ENCODE measurements at places on chromosomes 1 and 21. TPM values are rescaled to one million over a fixed set of nuclear protein-coding genes. Genes with fewer than 3 reads are reported as not detected.

DNA sequence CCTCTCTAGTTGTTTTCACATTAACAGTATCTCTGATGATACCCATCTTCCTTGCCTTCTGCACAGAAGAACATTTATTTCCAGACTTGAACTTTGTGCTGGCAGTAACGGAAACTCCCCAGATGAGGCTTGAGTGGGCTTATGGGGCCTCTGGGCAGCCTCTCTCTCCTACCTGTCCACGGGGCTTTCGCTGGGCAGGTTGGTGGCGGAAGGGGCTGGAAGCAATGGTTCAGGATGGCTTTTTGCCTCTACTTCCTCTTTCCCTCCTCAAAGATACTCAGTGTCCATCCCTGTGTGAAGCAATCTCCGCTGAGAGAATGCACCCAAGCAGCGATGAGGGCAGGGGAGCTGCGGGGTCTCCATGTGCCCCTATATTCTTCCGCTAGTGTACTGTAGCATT lies 348.2 kb downstream of the HLX start:
- no peak overlapping the region for H3K27ac ChIP-seq
- H3K36me3 ChIP-seq, result no peaks in the 10 kb centered on the region
- H3K4me1 ChIP-seq, result no peaks in the 10 kb centered on the region
- no peak overlapping the region for H3K4me3 ChIP-seq
- H3K27me3 ChIP-seq, result no peaks in the 10 kb centered on the region

DNA sequence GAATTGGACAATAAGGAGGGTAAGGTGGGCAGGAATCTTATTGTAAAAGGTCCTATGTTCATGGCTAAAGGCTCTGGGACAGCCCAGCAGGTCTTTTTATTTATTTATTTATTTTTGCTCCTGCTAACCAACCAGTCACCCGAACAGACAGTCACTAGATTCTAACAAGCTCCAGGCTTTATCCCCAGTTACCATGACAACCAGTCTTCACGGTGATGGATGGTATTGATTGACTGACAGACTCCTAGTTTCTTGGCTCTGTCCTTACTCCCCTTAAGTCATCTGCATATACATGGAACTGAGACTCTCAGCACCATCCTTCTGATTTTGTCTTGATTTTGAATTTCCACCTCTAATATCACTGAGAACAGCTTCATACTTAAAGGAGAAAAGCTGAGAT lies 44.3 kb downstream of the C8A start:
- no peak overlapping the region for H3K4me3 ChIP-seq
- no peaks in the 10 kb centered on the region for H3K27me3 ChIP-seq
- no peak overlapping the region for H3K27ac ChIP-seq
- H3K4me1 ChIP-seq, result no peaks in the 10 kb centered on the region
- H3K36me3 ChIP-seq, result no peaks in the 10 kb centered on the region
- DNase-seq, result no peak

- H3K27me3 ChIP-seq, result peaks cover 93% of the 10 kb centered on the region
- H3K4me1 ChIP-seq, result no peaks in the 10 kb centered on the region
- no peak overlapping the region for H3K4me3 ChIP-seq
- H3K36me3 ChIP-seq, result no peaks in the 10 kb centered on the region
Measured at GRCh38 chr21:33018707-33019465, 6.8 kb upstream of the OLIG2 start.

DNA sequence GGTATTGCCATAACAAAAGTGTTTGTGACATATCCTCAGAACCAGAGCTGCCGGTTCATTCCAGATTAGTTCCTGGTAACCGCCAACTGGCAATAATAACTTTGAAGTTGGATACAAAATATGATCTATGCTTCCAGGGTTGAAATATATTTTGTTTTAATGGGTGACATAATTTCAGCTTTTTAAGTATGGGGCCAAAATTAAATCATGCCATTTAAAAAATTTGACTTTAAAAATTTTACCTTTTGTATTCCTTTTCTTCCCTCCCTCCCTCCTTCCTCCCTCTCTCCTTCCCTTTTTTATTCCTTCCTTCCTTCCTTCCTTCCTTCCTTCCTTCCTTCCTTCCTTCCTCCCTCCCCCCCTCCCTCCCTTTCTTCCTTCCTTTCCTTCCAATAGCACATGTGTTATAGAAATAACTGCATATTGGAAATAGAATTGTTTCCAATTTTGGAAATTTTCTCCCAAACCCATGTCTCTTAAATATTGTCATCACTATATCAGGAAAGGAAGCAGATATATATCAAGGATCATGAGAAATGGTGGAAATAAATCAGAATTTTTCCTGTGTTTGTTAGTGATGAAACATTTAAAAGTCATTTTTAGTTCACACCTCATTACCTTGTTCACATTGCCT lies 12.0 kb upstream of the KIFAP3 start:
- no peak overlapping the region for H3K4me3 ChIP-seq
- no peaks in the 10 kb centered on the region for H3K4me1 ChIP-seq
- no peak overlapping the region for H3K27ac ChIP-seq
- no peaks in the 10 kb centered on the region for H3K36me3 ChIP-seq
- H3K27me3 ChIP-seq, result no peaks in the 10 kb centered on the region

DNA sequence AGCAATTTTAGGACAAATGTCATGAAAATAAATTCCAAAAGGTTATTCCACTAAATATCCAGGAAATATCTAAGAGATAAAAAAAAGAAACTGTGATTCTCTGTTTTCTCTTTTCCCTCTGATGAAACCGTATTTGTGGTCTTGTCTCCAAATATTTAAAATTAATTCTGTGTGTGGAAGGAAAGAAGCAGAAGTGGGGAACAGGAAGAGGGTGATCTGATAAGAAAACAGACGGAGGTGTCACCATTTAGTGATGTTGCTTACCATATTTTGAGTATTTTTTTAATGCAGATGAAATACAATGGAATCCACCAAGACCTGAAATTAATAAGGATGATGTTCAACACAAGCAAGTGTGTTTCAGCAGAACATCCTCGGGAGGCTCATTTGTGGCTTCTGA lies 29.6 kb downstream of the CLCA1 start:
- no peaks in the 10 kb centered on the region for H3K36me3 ChIP-seq
- H3K4me1 ChIP-seq, result no peaks in the 10 kb centered on the region
- H3K27ac ChIP-seq, result no peak overlapping the region

DNA sequence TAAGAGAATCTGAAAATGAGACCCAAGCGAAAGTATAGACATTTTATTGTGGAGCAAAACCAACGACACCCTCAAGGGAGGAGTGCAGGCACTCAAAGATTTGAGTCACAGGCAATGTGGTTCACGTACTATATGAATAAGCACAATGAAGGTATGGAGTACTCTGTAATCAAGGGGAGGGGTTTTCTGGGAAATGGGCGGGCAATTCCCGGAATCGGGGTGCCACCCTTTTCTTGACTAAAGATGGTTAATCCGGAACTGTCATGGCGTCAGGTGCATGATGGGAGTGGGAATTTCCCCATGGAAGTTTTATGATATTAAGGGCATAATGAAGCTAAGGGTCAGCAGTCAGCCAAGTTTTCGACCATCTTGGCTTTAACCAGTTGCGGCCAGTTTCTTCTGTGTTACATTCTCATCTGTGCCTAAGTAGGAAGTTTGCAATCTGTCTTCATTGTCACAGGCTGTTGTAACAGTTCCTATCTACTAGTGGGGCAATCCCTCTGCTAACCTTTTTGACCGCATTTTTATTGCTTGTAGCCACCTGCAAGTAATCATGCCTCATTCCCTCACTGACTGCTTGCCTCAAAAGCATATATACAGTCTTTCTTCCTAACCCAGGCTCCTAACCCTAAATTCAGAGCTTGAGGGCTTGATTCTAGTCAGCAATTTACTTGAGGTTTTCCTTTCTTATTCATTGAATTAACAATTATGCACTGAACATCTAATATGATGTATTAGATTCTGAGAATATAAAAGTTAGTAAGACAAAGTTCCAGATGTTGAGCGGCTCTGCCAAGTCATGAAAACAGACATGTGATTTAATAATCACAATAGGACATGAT lies 775 bp upstream of the AIM2 start:
- H3K36me3 ChIP-seq, result no peaks in the 10 kb centered on the region
- no peaks in the 10 kb centered on the region for H3K4me1 ChIP-seq
- no peaks in the 10 kb centered on the region for H3K27me3 ChIP-seq
- H3K27ac ChIP-seq, result peak overlapping the region; percentile 15
- no peak overlapping the region for H3K4me3 ChIP-seq

- no peak overlapping the region for H3K4me3 ChIP-seq
- H3K36me3 ChIP-seq, result no peaks in the 10 kb centered on the region
- H3K4me1 ChIP-seq, result no peaks in the 10 kb centered on the region
- no peaks in the 10 kb centered on the region for H3K27me3 ChIP-seq
Measured at GRCh38 chr21:38221594-38221993, 35.2 kb upstream of the KCNJ15 start.

GRCh38 chr1:118736322-118736721 lies 251.8 kb downstream of the TBX15 start:
- no peaks in the 10 kb centered on the region for H3K4me1 ChIP-seq
- no peak overlapping the region for H3K4me3 ChIP-seq
- no peaks in the 10 kb centered on the region for H3K27me3 ChIP-seq
- H3K27ac ChIP-seq, result no peak overlapping the region
- DNase-seq, result no peak

DNA sequence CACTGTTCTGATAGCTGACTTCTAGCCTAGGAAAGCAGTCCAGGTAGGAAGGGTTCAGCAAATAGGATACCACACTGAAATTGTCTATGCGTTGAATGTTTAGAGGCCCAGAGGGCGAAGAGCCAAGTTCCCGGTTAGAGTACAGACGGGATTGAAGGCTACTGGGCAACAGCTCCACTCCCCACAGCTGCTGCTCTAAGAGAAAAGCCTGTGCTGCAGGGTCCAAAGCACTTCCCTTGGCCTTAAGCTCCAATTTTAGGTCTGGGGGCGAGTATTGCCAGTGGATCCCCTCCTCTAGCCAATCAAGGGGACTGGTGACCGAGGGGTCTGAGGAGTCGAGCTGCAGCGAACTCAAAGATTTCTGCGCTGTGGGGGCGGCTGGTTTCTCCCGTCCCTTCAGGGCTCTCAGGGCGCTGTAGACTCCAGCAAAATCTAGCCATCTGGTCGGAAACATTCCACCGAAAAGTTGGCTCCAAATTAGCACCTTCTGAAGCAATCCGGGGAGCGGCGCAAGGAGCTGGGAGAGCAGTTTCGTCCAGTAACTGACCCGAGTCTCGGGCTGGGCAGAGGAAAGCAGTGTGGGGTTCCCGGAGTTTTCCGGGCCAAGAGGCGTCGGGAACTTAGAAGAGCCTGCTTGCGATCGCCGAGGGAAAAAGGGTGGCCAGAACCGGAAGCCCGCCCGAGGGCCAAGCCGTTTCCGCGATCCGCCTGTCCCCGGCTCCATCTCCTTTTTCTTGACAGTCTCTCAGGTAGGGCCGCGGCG lies 748 bp downstream of the PPP1R15B start:
- H3K27me3 ChIP-seq, result no peaks in the 10 kb centered on the region
- H3K4me1 ChIP-seq, result no peaks in the 10 kb centered on the region
- H3K4me3 ChIP-seq, result peak overlapping the region; percentile 95
- DNase-seq, result peak; percentile 64
- no peaks in the 10 kb centered on the region for H3K36me3 ChIP-seq
- peak overlapping the region; percentile 100 for H3K27ac ChIP-seq

- peak; percentile 76 for DNase-seq
- peaks cover 38% of the 10 kb centered on the region for H3K4me1 ChIP-seq
- H3K27me3 ChIP-seq, result no peaks in the 10 kb centered on the region
Measured at GRCh38 chr1:156750191-156750672, 1.2 kb downstream of the HDGF start.

- H3K36me3 ChIP-seq, result no peaks in the 10 kb centered on the region
- H3K27ac ChIP-seq, result no peak overlapping the region
- no peak overlapping the region for H3K4me3 ChIP-seq
- no peak for DNase-seq
- H3K27me3 ChIP-seq, result no peaks in the 10 kb centered on the region
Measured at GRCh38 chr1:175874081-175874480, 130.7 kb upstream of the TNR start.

DNA sequence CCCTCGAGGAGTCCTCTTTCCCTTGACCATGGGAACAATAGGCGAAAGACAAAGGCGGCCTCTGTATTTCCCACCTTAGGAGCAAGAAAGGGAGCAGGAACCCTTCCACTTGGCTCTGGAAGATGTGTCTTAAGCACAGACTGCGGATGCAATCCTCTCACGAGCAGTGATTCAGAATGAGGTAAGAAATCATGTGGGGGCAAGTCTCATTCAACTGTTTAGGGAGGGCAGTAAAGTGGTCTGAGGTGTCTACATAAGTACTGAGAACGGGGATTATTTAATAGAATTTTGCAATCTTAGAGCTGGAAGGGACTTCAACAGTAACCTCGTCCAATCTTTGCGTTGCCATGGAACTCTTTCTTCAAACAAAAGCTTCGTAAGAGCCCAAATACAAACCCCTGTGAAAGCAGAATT lies 1.6 kb upstream of the DYRK3 start:
- DNase-seq, result no peak
- H3K4me1 ChIP-seq, result peaks cover 3% of the 10 kb centered on the region
- no peak overlapping the region for H3K4me3 ChIP-seq
- no peaks in the 10 kb centered on the region for H3K27me3 ChIP-seq

DNA sequence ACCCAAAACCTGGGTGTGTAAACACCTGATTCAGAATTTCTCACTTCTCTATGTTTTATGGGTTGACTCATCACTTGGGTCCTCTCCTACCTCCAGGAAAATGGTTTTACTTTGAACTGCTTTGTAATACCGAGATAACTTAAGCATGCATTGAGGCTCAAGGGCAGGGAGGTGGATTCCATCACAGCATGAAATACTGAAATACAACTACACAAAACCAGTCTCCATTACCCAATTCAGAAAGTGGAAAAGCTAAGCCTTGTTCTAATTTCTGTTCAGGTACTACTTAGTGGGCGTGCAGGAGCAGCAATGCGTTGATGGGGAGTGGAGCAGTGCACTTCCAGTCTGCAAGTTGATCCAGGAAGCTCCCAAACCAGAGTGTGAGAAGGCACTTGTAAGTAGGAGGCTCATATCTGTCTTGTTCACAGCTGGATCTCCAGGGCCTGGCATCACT lies 6.1 kb upstream of the C4BPA start:
- H3K36me3 ChIP-seq, result no peaks in the 10 kb centered on the region
- DNase-seq, result no peak
- no peak overlapping the region for H3K4me3 ChIP-seq
- H3K27me3 ChIP-seq, result no peaks in the 10 kb centered on the region
- H3K4me1 ChIP-seq, result no peaks in the 10 kb centered on the region

CNKSR1 gene
- total RNA-seq, result 22.3 TPM

BNIPL gene
- total RNA-seq, result 17.0 TPM

DIRAS3 gene
- total RNA-seq, result 14.4 TPM

FALEC gene
- total RNA-seq, result 2.2 TPM

LCE1E gene
- not detected for total RNA-seq

HTR1D gene
- total RNA-seq, result not detected

MCOLN2 gene
- 1.6 TPM for total RNA-seq

RHCE gene
- 0.32 TPM for total RNA-seq

PDZK1 gene
- total RNA-seq, result 51.8 TPM

EVI5 gene
- total RNA-seq, result 31.2 TPM

SLFNL1 gene
- 0.16 TPM for total RNA-seq

KRTAP7-1 gene
- not detected for total RNA-seq

SWT1 gene
- 10.9 TPM for total RNA-seq
